ENCODE measurements at places on chromosomes 2 and 18.

DNA sequence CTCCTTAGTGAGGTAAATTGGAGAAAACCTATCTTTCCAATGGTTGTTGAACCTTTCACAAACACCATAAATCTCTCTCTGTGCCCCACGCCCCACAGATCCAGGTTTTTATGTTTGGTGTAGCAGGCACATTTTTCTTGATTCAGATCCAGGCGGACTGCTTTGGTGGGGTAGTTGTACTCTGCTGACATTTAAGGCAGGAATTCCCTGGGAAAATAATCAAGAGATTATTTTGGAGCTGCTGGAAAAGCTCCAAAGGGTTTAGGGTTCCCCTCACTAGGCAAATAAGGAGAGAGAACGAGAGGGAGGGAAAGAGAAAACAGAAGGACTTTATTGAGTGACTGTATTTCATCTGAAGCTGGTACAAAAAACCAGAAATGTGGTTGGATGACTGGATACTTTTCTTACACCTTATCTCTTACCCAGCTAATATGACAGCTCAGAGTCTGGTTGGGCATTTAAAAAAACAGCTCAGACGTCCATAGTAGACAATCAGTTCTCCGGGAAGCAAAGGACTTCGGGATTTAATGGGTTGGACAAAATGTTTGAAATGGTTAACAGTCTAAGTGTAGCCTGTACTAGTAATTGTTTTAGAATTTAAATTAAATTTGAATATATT lies 3.6 kb upstream of the AQP4 start:
- DNase-seq, result no peak

GRCh38 chr18:9715978-9716774 lies 8.1 kb downstream of the RAB31 start:
- DNase-seq, result no peak

DNA sequence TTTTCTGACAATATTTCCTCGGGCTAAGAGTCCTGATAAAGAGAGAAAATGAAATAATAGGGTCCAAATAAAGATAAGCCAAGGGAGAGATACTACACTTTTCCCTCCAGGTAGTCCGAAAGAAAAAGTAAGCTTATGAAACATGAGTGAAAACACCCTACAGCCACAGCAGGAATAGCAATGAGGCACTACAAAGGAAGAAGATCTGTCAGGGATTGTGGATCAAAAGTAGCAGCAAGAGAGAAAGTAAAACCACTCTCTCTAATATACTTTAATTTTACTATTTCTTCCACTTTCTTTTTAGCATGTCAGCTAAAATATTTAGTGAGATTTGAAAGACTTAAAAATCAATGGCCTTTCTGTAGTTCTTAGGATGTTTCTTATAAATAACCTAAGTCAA lies 1601.8 kb downstream of the LRP1B start:
- DNase-seq, result no peak

DNA sequence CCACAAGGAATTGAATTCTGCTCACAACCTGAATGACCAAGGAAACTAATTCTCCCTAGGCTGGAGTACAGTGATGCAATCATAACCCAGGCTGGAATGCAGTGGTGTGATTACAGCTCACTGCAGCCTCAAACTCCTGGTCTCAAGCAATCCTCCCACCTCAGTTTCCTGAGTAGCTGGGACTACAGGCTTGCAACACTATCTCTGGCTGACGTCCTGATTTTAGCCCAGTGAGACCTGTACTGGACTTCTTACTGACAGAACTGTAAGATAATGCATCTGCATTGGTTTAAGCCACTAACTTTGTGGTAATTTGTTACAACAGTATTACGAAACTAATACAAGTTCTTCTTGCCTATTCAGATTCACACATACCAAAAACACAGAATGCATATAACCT lies 9.5 kb upstream of the KDSR start:
- DNase-seq, result peak; percentile 61

DNA sequence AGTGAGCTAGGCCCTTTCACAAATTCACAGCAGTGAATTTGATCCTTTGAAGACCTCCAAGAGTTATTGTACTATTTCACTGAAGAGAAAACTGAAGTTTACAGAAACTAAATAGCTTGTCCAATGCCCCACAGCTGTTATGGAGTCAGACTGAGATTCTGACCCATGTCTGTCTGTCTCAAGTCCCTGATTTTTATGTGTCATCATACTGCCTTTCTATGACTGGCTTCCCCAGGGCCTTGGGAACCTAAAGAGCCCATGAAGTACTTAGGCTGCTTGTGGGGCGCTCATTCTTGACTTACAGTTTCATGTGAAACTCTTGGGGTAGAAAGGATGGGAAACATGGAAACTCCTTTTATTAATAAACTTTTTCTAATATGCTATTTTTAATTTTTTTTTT lies 107.7 kb downstream of the ATL2 start:
- DNase-seq, result no peak

DNA sequence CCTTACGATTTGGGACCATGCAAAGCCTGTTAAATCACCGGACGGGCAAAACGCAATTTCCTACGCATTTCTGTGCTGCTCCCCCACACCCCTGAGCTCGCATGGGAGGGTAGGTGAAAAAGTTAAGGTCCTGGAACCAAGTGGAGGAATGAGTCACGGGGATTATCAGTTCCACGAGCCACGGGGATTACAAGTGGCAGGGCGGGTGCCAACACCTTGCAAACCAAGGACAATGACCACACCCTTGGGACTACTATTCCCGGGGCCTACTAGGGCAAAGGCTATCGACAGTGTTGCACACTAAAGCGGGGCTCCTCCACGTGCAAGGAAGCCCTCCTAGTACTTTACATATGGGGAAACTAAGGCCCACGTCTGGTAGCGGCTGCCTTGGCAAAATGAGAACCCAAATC lies 447 bp downstream of the RETSAT start:
- peak; percentile 50 for DNase-seq

- no peak for DNase-seq
These were observed 11.6 kb upstream of the CPS1 start for GRCh38 chr2:210544831-210545230.

DNA sequence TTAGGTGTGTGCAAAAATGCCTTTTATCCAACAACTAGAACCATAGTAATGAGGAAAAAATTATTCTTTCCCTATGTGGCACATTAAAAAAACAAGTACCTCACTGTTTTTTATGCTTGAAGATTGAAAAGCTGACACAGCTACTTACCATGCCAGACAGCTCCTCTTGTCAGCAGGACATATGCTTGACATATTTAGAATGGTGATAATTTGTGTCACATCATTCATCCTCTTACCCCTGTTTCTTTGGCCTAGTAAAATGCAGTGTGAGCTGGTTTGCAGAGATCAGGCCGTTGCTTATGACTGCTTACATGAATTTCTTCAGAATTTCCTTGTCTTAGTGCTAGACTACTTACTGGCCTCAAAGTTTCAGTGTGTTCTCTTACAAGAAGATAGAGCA lies 869.9 kb downstream of the LRP1B start:
- DNase-seq, result no peak

GRCh38 chr2:128686497-128686859 lies 367.8 kb upstream of the HS6ST1 start:
- peak; percentile 58 for DNase-seq

- no peak for DNase-seq
These were observed 248.8 kb downstream of the RDH14 start for GRCh38 chr2:18311420-18312195.

GRCh38 chr2:173764094-173764493 lies 201.1 kb downstream of the SP3 start:
- no peak for DNase-seq

DNA sequence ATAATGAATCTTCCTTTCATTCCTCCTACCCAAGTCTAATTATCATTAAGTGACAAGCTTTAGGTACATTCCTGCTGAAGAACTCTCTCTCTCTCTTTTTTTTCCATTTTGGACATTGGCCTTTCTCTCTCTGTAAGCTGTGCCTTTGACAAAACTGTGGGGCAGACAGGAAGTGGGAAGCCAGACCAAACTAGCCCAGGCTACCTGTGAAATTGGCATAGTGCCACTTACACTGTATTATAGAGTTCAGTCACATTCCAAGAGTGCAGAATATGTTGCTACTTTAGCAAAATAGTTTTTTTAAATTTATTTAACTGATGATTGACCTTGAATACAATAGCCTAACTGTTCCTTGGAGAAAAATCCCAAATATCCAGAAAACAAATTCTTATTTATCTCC lies 381.5 kb upstream of the ETAA1 start:
- DNase-seq, result no peak

GRCh38 chr2:26982102-26982742 lies 11.8 kb downstream of the MAPRE3 start:
- peak; percentile 49 for DNase-seq

- peak; percentile 73 for DNase-seq
These were observed at the start of gene B4GALT6 for GRCh38 chr18:31684279-31685096. Gene B4GALT6, minus strand, starts transcription at chr18:31684581. Its CDS starts 155 bp downstream, at chr18:31684426.

- DNase-seq, result no peak
These were observed 180.3 kb downstream of the TFCP2L1 start for GRCh38 chr2:121104721-121105141.

Data from NB4 (cell line).